ENCODE measurements at places on chromosomes 7 and 10.

GRCh38 chr7:110105307-110105706 is 985.6 kb upstream of the LRRN3 start:
- no peak for DNase-seq

DNA sequence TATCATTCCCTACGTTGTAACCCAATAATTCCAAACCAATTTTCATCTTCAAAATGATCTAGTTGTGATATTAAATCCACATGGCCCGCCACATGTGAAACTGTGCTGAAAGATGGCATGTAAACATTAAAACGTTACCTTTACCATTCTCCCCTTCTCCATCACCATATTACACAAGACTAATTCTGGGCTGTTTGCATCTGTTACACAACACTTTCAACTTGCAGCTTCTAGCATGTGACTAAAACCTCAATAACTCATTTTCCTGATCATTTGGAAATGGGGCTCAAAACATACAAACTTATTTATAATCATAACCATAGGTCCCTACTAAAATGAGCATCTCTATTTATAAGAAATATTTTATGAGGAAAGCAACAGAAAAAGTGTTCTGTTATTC is 4.7 kb downstream of the MTERF1 start:
- DNase-seq: no peak

DNA sequence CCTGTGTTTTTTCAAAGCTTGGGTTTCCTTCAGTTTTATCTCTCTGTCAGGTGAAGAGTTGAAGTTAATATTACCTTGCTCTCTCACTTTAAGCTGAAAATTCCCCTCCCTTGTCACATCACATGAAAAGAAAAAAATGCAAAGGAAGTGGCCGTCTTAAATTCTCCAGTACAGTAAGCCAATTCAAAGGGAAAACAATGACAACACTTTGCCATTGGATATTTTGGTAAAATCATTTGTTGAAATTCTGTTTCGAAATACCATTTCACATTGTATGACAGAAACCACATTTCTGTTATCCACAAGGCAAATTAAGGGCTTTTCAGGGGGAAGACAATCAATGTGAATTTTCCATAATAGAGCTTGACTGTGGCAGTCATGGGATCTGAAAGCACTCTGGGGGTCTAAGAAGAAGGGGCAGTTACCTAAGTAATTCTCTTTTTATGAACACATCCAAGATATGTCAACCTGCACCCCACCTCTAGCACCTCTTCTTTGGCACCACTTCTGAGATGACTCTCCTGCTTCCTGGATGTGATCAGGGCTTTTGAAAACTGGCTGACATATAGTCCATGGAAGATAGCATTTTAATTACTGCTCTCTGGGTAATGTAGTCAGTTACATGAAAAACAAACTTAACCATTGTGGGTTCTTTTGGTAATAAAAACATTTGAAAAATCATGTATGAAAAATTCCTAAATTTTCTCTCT is 63.8 kb downstream of the ENTPD1 start:
- DNase-seq: no peak

GRCh38 chr7:73351447-73352167 is 23.6 kb downstream of the FKBP6 start:
- no peak for DNase-seq

GRCh38 chr10:62116896-62117295 is 151.7 kb downstream of the RTKN2 start:
- DNase-seq: no peak

DNA sequence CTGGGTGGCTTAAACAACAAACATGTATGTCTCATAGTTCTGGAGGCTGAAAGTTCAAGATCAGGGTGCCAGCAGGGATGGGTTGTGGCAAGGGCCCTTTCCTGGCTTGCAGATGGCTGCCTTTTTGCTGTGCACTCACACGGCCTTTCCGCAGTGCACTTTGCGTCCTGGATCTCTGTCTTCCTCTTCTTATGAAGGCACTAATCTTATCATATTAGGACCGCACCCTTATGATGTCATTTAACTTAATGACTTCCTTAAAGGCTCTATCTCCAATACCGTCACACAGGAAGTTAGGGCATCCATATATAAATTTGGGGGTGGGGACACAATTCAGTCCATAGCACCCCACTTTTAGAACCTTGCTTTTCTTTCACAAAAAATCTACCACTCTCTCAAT is 255.2 kb downstream of the SNX13 start:
- no peak for DNase-seq

DNA sequence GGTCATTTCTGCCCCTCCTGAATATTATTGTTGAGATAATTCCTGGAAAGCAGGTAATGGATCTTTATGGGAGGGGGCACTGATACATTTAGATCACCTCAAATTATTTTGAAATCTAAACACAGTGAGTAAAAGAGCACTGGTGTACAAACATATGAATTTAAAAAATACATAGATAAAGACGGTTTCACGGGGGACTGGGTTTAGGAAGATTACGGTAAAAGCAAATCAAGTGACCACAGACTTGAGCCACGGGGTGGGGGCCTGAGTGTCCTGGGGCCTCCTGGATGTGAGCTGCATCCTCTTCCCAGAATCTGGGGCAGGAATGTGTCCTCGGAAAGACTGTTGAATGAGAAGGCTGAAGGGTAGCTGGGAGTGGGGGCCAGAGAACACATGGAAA is 219.1 kb upstream of the KLF6 start:
- DNase-seq: no peak

DNA sequence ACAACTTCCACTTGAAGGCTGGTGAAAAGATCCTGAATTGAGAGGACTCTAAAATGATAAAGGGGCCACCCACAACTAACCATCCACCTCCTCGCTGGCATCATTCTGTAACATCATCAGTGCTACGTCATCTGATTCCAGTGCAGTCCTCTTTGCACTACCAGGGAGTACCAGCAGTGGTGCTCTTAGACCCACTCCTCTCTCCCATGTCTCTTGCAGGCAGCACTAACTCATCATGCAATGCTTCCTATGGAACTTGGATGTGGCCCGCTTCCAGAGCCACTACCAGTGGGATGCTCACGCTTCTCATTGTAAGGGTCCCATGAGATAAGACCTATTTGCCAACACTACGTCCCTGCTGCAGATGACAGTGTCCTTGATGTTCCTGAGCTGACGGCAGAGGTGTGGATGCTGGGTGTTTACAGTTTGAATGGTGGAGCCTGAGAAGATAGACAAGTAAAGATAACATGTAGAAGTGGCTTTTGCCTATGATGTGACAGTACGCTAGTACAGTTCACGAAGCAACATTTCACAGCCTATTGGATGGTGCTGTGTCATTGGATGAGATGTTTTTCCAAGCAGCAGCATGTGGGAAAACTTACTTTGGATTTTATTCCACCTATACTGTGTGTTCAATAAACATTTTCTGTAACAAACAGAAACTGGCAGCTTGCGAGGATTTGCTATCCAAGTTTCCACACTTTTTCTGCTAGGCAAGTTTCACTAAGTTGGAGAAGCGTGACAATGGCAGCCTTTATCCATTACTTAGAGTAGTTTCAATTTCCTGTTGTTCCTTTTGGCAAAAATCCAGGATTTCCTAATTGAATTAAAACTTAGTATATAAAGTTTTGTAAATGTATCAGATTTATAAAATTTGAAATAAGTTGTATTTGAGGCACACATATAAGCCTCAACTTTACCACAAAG is 35.8 kb upstream of the COBL start:
- no peak for DNase-seq
